Activated CD8-positive, alpha-beta memory T cell treated with anti-CD3 and anti-CD28 coated beads for 24 hours (primary cell): ENCODE measurements at places on chromosomes 5 and 9.

GRCh38 chr5:38795986-38796741, 49.6 kb upstream of the OSMR start:
- DNase-seq = no peak

- DNase-seq = no peak
Observed at GRCh38 chr5:76681287-76681686, 34.6 kb upstream of the F2R start.

DNA sequence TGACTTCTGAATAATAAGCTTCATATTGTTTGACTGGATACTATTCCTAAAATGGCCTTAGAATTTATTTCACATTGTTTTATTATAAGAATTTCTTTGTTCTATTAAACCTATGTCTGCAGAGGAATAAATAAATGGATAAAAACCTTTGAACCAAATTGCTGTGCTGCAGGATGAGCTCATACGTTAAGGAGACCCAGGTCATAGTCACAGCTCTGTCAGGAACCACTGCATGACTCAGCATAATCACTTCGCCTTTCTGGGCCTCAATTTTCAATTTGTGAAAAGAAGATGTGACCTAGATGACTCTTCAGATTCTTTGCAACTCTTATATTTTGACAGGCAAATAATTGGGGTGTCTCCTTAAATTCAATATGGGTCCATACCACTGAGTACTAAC, 36.7 kb upstream of the HMHB1 start:
- DNase-seq = no peak

DNA sequence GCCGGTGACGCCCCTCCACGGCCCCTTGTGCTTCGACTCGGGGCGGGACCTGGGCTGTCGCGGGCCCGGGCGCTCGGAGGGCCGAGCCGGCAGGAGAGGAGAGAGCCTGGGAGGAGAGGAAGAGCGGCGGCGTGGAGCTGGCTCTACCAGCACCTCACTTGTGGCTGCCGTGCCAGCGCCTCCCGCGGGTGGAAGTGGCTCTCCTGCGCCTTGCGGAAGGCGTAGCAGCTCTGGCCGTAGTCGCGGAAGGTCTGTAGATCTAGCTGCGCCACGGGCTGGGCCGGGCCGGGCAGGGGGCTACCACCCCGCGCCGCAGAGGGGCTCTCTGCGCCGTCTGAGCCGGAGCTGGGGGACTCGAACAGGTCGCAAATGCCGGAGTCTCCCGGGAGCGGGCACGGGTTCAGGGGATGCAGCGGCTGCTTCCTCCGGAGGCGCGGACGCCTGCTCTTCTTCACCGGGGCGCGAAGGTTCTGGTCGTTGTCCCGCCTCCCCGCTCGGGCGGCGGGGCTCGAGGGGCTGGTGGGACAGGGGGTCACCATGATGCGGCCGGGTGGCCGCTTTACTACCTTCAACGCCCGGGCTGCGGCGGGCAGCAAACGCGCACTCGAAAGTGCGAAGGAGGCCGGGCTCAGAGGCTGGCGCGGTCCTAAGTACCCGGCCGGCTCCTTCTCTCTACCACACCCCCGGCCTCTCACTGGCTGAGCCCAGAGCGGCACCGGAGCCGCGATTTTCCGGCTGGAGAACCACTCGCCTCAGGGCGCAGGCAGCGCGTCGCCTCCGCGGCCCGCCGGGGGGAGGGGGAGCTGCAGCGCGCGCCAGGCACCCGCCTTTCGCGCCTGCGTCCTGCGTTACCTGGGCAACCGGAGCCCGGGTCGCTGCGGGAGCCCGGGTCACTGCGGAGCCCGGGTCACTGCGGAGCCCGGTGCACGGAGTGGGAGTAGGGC, at the start of gene CCNO:
Gene CCNO (minus strand): TSS at position 624 of the 944 bp plus-strand sequence. CDS start 85 bp downstream, at position 539.
- peak; percentile 79 for DNase-seq

- no peak for DNase-seq
Observed at GRCh38 chr5:10838038-10838437, 77.0 kb upstream of the DAP start.

DNA sequence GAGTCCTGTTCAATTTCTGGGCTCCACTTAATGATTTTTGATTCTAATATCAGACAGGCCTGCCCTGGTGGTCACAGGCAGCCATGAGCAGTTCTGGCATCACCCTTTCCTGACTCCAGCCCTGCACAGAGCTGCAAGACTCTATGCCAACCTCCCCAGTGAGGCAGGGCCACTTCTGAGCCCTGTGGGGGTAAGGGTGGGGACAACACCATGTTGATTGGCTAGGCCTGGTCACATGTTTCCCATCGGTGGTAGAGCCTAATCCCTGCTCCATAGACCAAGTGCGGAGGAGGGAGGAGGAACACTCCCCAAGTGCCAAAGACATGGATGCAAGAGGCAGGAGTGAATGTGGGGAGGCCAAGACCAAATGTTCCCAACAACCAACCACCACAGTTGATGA, 134.6 kb downstream of the PHF2 start:
- DNase-seq = no peak

GRCh38 chr5:86115164-86115563, 502.6 kb upstream of the COX7C start:
- DNase-seq = no peak

DNA sequence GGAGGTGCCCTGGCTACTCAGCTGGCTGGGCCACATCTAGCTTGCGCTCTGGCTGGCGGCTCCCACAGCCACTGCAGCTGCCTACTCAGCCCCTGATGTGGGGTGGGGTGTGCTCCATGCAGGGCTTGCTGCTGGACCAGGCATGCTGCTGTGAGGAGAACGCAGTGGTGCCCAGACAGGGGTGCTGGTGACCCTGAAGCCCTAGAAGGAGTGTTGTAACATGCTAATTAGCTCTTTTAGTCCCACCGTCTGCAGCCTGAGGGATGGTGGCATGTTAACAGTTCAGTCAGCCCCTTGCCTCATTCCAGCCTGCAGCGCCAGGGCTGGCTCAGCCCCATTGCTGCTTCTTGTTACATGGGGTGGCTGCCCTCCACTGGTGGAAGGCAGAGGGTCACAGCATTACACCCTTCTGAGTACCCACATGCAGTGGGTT, 642.3 kb downstream of the DMRTA1 start:
- no peak for DNase-seq

DNA sequence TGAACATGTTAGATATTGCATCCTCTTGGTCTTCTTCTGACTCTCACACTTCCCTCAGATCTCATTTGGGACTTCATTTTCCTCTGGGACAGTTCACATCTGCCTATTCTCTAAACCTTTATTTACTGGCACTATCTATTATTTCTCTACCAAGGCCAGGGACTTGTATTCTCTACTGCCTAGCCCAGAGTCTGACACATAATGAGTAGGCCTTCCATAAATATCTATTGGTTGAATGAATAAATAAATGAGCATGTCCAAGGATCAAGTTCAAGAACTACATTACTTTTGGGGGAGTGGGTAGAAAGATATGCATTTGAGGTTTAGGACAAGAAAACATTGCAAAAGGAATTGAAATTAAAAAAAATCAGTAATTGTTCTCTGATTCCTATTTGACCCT, 250.3 kb downstream of the TRIM32 start:
- no peak for DNase-seq

GRCh38 chr9:79390077-79390698, 181.6 kb upstream of the TLE4 start:
- no peak for DNase-seq

DNA sequence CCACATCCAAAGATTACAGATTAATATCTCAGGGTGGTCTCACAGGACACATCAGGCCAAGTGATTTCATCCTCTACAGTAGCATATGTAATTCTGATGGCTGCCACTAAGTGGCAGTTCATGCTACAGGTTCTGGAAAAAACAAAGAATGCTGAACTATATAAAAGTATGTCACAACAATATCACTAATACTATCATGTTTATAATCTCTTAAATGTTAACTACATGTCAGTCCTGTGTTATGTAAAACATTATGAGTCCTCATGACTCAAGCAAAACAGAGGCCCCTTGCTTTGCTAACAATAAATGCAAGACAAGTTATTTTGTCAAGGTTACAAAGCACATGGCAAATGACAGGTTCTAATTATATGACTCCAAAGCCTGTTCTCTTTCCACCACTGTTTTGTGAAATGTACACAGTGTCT, 233.2 kb downstream of the FBXL17 start:
- DNase-seq = no peak

DNA sequence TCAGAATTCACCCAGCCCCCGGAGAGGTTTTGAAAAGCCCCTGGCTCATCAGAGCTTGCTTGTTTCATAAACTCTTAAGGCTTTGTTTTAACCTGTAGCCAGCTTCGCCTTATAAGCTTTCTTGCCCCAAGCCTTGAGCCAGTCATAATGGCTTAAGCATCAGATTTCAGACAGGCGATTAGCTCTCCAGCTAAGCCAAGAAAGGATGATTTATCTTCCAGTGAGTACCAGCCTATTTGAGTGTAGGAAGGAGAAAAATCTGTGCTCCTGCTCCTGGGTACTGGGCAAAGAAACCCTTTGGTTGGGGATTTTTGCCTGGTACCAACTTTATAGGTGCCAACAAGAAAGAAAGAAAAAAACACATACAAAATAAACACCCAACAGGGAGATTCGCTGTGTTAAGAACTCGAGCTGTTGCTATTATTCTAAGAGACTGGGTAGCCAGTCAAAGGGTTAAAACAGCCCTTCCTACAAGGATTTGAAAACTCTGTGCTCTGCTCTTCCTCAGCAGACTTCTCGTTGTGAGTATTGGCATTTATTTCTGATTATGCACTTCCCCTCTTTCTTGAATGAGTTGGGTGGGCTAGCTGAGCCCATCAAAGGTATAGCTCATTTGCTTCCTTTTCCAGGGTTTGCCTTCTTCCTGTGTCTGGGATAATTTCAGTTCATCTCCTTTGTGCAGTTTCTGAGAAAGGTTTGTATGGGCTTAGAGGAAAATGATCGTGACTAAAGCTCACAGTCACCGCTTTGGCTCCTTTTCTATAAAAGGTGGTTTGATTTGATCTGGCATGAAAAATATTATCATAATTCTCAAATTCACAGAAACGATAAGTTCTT, 157.2 kb upstream of the DMRT1 start:
- no peak for DNase-seq

DNA sequence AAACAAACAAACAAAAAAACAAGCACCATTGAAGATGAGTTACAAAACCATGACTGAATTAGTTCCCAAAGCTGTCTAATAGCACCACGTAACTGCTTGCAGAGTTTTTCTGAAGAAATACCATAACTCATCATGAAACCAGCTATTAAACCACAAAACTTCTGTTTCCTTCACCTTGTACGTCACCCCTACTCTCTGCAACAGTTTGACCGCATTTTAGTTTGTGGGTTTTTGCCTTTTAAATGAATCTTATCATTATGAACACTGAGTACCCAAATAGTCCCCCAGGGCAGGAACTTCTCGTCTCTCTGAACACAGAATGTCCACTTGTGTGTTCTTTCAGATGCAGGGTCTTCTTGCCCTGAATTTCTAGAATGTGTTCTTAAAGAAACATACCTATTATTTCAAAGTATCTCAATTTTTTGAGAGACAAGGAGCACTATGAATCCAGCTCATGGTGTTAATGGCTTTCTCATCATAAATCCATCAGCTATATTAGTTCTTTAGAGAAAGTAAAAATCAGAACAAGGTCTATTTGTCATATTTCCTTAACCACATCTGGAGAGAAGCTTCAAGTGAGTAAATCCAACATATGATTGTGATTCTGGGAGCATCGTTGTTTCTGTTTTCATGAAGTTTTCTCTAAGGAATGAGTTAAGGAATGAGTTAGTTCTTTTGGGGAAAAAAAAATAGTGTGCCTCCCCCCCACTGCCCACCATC, 210.6 kb downstream of the AUH start:
- no peak for DNase-seq

- DNase-seq = peak; percentile 21
Observed at GRCh38 chr9:90853945-90854344, 52.3 kb downstream of the SYK start.

- DNase-seq = no peak
Observed at GRCh38 chr5:107373549-107374263, 297.0 kb downstream of the EFNA5 start.

GRCh38 chr5:138159666-138160065, 18.8 kb downstream of the BRD8 start:
- DNase-seq = no peak

GRCh38 chr5:68405784-68406743, 190.5 kb downstream of the PIK3R1 start:
- DNase-seq = no peak

DNA sequence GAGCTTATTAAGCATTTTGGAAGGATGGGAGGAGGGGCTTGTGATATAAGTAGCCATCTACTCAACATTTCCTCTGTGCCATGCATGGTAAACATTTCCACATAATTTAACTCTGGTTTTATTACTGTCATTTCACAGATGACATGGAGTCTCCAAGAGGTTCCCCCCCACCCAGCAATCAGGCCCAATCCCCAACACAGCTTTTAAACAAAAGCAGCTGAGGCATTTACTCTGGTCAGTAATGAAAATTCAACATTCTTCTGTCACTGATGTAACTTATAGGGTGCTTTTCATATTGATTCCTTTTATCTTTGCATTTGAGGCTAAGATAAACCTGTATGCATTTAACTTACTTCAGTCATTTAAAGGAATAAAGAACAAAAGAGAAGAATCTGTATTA, 128.1 kb downstream of the COL23A1 start:
- no peak for DNase-seq

DNA sequence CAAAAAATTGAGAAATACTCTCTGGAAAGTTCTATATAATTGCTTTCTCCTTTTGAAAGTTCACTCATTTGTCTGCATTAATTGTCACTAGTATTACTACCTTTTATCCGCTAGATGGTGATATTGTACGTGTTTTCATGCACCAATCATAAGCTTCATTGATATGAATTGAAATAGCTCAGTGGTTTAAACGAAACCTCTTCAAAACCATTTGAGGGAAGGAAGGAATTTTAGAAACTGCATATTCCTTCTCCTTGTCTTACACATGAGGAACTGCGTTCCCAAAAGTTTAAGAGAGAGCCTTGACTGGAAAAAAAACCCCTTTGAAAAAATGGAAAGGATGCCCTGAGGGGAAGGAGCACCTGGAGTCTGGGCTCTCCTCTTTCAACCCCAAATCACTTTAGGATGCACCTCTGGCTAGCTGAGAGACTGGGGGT, 98.6 kb downstream of the YTHDC2 start:
- no peak for DNase-seq

DNA sequence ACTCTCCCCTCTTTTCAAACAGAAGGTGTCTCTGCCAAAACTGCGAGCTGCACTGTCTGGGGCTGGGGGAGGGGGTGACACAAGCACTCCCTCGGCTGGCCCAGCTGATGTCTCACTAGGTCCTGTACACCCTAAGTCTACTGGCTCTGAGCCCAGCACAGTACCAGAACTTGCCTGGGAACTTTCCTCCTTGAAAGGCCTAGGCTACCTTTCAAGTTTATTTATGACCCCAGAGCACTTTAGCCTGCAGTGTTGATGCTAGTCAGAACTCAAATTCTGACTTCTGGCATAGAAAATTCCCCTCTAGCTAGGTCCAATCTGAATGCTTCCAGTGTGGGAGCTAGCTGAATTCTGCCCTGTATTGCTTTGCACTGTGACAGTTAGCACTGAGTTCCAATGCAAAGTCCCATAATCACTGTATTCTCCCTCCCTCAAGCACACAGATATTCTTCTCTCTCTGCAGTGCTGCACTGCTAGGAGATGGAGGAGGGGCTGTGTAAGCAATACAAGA, 10.5 kb downstream of the LURAP1L start:
- DNase-seq = no peak

DNA sequence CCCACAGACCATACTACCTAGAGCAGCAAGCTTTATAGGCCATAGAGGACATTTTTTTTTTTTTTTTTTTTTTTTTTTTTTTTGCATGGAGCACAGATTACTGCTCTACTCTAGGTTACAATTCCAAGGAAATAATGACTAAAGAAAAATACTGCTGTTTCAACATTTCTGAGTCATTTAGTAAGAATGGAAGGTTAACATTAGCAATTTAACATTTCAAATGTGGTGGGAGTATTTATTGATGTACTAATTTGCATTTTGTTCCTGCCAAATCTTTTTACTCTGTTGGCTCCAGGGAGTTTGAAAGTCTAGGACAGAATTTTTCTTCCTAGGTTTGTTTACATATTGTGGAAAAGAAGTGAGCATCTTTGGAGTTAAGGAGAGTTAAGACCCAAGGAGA, 142.1 kb upstream of the CCDC152 start:
- DNase-seq = no peak
